ENCODE measurements at places on chromosomes 1 and 21.

DNA sequence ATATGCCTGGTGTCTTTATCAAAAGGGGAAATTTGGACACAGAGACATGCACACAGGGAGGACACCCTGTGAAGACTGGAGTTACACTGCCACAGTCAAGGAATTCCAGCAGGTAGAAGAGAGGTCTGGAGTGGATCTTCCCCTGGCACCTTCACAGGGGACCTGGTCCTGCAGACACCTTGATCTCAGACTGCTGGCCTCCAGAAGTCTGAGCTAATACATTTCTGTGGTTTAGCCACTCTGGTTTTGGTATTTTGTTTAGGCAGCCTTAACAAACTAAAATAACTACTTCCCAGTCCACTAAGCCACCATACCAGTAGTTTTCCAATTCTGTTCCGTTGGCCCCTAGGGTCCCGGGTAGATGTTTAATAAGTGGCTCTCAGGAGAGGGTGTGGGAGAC lies 164.7 kb downstream of the SETD4 start:
- DNase-seq, result no peak

GRCh38 chr1:117367046-117368025 lies at the start of gene MAN1A2:
TSS of gene MAN1A2 (plus strand) at chr1:117367449. CDS start at chr1:117368184, 735 bp downstream.
- peak; percentile 71 for DNase-seq

GRCh38 chr21:18810136-18810535 lies 406.6 kb upstream of the TMPRSS15 start:
- no peak for DNase-seq

- DNase-seq, result no peak
Measured at GRCh38 chr1:184156521-184157393, 105.2 kb downstream of the TSEN15 start.

DNA sequence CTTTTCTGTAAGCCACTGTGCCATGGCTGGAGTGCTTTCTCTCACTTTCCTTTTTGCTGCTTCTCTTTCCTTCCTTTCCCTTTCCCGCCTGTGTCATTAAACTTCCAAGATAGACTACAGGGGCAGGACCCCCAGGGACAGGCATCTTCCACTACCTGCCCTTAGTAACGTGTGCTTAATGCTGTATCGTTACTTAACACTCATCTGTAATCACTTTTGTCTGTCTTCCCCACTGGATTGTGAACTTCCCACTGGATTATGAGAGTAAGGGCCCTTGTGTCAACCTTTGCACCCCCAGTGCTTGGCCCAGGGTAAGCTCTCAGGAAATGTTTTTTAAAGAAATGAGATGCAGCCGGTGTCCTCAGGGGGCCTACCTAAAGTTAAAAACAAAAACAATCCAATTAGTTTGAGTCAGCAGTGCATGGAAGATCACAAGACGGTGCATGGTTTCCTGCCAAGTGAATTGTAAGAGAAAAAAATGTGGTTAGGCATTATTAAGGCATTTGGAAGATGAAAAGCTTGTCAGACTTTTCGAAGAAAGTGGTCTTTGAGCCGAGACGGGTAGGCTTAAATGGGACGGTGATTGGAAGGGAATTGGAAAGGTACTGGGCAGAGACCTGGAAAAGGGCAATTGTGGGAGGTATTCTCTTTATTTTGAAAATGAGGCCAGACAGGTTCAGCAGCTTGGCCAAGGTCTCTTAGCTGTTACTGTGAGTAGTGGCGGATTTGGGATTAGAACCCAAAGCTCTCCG lies 958 bp downstream of the LYPLAL1 start:
- peak; percentile 97 for DNase-seq

DNA sequence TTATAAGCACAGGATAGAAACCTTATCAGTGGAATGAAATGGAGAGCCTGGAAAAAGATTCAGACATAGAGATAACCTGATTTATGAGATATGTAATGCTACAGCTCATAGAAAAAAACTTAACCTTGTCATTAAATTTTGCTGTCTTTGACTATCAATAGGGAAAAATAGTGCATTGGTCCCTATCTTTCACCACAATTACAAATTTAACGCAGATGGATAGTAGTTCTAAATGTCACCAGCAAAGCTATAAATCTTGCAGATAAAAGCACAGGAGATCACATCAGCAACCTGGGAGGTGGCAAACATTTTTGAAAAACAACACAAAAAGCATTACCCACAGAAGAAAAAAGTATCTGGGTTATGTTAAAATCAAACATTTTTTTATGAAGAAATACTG lies 831.6 kb downstream of the BRINP3 start:
- no peak for DNase-seq

- peak; percentile 26 for DNase-seq
Measured at GRCh38 chr1:159751031-159751430, 29.7 kb upstream of the DUSP23 start.

GRCh38 chr1:183884526-183884925 lies 79.6 kb downstream of the RGL1 start:
- no peak for DNase-seq
